ENCODE measurements at places on chromosomes 6 and 20. TPM values are rescaled to one million over a fixed set of nuclear protein-coding genes. Genes with fewer than 3 reads are reported as not detected.

Gene NHLRC1
- total RNA-seq = 2.4 TPM

Gene DNAH8
- total RNA-seq = 0.03 TPM

Gene OR2B6
- total RNA-seq = not detected

Gene LRRN4
- 42.6 TPM for total RNA-seq

Gene EYS
- not detected for total RNA-seq

Gene C2
- 311 TPM for total RNA-seq

Gene ATP6V1G2
- total RNA-seq = 1.6 TPM

Gene PDYN
- not detected for total RNA-seq

Gene GPSM3
- 76.2 TPM for total RNA-seq

Gene CALHM6
- total RNA-seq = 9.1 TPM

Gene MDFI
- 10.6 TPM for total RNA-seq

Gene FAM110A
- total RNA-seq = 21.4 TPM

DNA sequence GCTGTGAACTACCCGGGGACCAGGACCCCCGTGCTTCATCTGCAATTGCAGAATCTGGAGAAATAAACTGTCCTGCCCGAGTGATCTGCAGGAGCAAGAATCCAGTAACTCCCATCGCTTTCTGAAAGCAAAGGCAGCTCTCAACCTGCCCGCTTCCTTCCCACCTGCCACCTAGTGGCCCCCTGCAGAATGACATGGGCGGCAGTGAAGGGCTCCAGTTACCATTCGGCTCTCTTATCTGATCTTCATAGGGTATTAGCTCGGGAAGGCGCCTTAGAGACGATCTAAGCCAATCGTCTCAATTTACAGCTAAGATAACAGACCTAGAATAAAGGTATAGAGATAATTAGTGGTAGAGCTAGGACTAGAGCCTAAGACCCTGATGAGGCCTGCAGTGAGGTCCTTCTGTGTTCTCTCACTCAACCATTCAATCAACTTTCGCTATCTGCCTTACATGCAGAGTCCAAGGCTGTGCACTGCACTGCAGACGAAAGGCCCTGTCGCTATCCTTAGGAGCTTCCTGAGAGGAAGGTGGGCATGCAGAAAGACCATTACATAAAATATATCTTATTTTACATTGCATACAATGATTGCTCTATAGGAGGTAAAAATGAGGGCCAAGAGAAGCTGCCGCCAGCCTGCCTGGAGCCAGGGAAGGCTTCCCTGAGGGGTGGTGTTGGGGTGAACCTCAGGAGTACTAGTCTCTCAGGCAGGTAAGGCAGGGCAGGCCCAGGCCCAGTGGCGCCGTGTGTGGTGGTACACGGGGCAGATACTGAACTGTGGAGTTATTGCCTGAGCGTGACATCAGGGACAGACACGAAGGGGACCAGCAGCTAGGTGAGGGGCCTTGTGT, 7.1 kb upstream of the PSMG4 start:
- peak; percentile 84 for DNase-seq
- no peak overlapping the region for H3K27ac ChIP-seq
- peak overlapping the region; percentile 17 for H3K4me3 ChIP-seq
- no peaks in the 10 kb centered on the region for H3K36me3 ChIP-seq
- peaks cover 18% of the 10 kb centered on the region for H3K4me1 ChIP-seq

GRCh38 chr20:37355252-37356180, 9.6 kb downstream of the SRC start:
- H3K36me3 ChIP-seq = peaks cover 11% of the 10 kb centered on the region

DNA sequence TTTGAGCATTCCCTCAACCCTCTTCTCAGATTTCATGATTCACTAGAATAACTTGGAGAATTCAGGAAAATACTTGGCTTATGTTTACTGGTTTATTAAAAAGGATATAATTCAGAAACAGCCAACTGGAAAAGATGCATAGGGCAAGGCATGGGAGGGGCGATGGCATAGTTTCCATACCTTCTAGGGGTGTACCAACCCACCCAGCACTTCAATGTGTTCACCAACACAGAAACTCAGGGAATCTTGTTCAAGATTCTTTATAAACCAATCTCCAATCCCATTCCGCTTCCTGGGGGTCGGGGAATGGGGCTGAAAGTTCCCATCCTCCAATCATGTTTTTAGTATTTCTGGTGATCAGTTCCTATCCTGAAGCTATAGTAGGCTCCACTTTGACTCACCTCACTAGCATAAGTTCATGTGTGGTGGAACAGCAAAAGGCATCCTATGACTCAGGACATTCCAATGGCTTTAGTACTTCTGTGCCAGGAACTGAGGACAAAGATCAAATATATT, 164.4 kb downstream of the SIM1 start:
- no peaks in the 10 kb centered on the region for H3K27me3 ChIP-seq
- H3K4me3 ChIP-seq = no peak overlapping the region
- no peaks in the 10 kb centered on the region for H3K36me3 ChIP-seq
- H3K4me1 ChIP-seq = no peaks in the 10 kb centered on the region
- DNase-seq = no peak

GRCh38 chr6:8181160-8181881, 79.0 kb upstream of the EEF1E1 start:
- no peak overlapping the region for H3K27ac ChIP-seq
- H3K27me3 ChIP-seq = no peaks in the 10 kb centered on the region
- H3K4me1 ChIP-seq = no peaks in the 10 kb centered on the region
- H3K4me3 ChIP-seq = no peak overlapping the region

GRCh38 chr6:114039841-114040240, 68.9 kb upstream of the HDAC2 start:
- H3K4me1 ChIP-seq = no peaks in the 10 kb centered on the region
- H3K36me3 ChIP-seq = no peaks in the 10 kb centered on the region
- no peak for DNase-seq

DNA sequence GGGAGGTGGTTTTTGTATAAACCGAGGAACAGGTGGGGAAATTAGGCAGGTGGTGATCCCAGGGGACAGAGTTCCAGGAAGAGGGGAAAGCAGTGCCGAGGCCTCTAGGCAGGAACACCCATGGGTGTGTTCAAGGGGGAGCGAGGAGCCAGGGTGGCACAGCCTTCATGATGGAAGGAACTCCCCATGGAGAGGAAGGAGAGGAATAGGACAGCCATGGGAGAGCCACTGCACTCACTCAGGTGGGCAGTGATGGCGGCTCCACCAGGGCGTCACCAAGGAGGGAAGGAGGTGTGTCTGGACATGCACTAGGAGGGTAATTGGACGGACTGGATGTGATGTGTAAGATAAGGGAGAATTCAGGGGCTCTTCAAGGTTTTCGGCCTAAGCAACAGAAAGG, 98.2 kb downstream of the THBS2 start:
- peaks cover 9% of the 10 kb centered on the region for H3K4me1 ChIP-seq
- no peak overlapping the region for H3K27ac ChIP-seq
- H3K4me3 ChIP-seq = no peak overlapping the region
- no peaks in the 10 kb centered on the region for H3K36me3 ChIP-seq

DNA sequence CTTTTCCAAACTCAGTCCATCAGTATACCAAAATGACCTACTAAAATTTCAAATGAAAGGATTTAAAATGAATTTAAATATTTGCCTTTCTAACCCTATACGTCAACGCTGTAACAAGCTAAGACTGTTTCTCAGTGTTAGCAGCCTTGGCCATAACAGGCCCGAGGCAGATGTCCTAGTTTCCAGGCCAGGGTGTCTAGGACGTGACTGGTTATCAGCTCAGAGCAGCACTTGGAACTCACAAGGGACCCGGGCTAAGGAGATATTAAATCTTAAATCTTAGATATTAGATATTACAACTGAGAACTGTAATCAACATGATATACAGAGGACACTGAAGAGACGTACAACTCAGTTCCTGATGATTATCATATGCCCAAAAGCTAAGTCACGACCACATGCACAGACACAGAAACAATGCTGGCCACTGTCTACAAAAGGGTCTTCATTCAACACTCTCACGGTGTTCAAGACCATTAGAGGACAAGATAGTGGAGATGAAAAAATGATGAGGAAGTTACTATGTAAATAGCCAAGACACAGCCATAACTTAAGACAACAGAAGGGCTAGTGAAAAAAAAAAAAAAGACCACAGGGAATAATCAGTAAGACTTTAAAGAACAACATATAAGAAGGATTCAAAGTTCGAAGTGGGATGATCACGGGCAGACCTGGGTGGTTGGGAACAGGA, at the start of gene CLDN20:
Gene CLDN20 (plus strand): TSS at position 641 of the 691 bp plus-strand sequence. CDS start 11,707 bp downstream, outside the sequence.
- H3K36me3 ChIP-seq = peaks cover 22% of the 10 kb centered on the region
- no peaks in the 10 kb centered on the region for H3K27me3 ChIP-seq
- DNase-seq = no peak
- no peaks in the 10 kb centered on the region for H3K4me1 ChIP-seq
- H3K4me3 ChIP-seq = no peak within 1 kb of the TSS

DNA sequence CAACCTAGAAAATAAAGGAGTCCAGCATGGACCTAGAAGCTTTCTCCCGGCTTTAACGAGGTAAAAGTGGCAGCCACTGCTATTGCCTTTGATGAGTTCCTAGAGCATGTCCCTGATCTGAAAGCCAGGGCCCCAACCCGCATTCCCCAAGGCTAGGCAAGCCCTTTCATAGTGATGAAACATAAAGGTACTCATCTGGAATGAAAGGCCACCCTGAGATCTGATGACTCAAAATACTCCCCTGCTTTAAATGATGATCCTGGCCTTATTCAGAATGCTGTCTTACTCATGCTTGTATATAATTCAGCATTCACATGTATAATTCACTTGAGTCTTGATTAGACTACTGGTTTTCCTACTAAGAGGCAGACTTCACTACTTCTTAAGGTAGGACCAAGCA, 21.3 kb downstream of the TTPAL start:
- no peak overlapping the region for H3K27ac ChIP-seq
- H3K27me3 ChIP-seq = no peaks in the 10 kb centered on the region
- H3K4me1 ChIP-seq = no peaks in the 10 kb centered on the region
- DNase-seq = no peak
- H3K36me3 ChIP-seq = peaks cover 97% of the 10 kb centered on the region

- H3K36me3 ChIP-seq = no peaks in the 10 kb centered on the region
- no peak for DNase-seq
- peaks cover 10% of the 10 kb centered on the region for H3K4me1 ChIP-seq
Measured at GRCh38 chr6:75345413-75345812, 60.8 kb upstream of the TMEM30A start.

- no peak overlapping the region for H3K4me3 ChIP-seq
- H3K36me3 ChIP-seq = no peaks in the 10 kb centered on the region
- no peaks in the 10 kb centered on the region for H3K27me3 ChIP-seq
- H3K4me1 ChIP-seq = no peaks in the 10 kb centered on the region
- H3K27ac ChIP-seq = no peak overlapping the region
- no peak for DNase-seq
Measured at GRCh38 chr6:160139420-160139851, 17.8 kb downstream of the SLC22A1 start.

GRCh38 chr6:33654831-33655554, 33.9 kb downstream of the ITPR3 start:
- DNase-seq = no peak
- no peak overlapping the region for H3K4me3 ChIP-seq
- H3K27me3 ChIP-seq = no peaks in the 10 kb centered on the region
- peaks cover 74% of the 10 kb centered on the region for H3K36me3 ChIP-seq
- no peak overlapping the region for H3K27ac ChIP-seq
- peaks cover 12% of the 10 kb centered on the region for H3K4me1 ChIP-seq

DNA sequence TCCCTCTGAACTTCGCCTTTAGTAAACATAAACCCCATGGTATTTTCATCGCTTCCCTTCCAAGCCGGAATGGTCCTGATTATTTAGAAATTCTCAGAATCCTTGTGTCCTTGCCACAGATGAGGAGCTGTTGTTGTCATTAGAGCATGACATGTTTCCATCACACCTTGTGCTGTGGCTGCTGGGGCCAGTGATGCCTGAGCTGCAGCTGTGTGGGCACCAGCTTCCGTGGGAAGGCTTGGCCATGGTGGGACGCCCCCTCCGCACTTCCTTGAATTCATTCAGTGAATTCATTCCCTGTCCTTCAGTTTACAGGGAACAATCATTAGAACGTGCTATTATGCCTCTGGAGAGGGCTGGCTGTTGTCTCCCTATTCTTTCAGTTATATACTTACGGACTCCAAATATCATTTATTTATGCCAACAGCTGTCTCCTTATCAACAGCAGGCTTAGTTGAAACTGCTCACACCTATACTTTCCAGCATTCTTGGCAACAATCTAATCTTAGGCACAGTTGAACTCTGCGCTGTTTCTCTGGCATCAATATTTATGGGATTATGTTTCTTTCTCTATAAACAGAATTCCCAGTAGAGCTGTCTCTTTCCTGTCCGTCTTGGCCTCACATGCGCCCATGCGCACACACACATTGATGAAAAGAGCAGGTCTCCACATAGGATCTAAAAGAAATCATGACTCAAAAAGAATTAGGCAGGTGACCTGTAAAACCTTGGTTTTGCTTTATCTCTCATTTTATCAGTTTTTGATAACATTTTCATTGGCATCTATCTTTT, 9.0 kb downstream of the ADGRF1 start:
- no peak overlapping the region for H3K4me3 ChIP-seq
- peaks cover 42% of the 10 kb centered on the region for H3K4me1 ChIP-seq
- no peak for DNase-seq
- no peaks in the 10 kb centered on the region for H3K27me3 ChIP-seq

DNA sequence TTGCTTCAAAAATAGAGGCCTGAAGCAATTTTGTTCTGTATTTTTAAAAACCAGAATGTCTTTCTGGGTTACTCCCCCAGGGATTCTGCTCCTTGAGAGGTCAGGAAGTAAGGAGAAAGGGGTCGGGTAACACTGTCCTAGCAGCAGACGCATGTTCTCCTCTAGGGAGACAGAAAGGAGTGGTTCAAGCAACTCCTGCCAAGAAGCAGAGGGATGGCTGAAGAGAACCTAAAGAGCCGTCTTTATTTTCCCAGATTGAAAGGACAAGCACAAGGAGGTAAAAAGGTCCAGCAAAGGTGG, 58.0 kb upstream of the SLC4A11 start:
- no peak for DNase-seq
- H3K27ac ChIP-seq = no peak overlapping the region
- no peak overlapping the region for H3K4me3 ChIP-seq
